ENCODE measurements at places on chromosomes 1 and 21. TPM values are rescaled to one million over a fixed set of nuclear protein-coding genes. Genes with fewer than 3 reads are reported as not detected.
A peak's percentile ranks its signal among the peaks of the same experiment; 100 is the strongest.

ADCY10 gene
- not detected for total RNA-seq

DNA sequence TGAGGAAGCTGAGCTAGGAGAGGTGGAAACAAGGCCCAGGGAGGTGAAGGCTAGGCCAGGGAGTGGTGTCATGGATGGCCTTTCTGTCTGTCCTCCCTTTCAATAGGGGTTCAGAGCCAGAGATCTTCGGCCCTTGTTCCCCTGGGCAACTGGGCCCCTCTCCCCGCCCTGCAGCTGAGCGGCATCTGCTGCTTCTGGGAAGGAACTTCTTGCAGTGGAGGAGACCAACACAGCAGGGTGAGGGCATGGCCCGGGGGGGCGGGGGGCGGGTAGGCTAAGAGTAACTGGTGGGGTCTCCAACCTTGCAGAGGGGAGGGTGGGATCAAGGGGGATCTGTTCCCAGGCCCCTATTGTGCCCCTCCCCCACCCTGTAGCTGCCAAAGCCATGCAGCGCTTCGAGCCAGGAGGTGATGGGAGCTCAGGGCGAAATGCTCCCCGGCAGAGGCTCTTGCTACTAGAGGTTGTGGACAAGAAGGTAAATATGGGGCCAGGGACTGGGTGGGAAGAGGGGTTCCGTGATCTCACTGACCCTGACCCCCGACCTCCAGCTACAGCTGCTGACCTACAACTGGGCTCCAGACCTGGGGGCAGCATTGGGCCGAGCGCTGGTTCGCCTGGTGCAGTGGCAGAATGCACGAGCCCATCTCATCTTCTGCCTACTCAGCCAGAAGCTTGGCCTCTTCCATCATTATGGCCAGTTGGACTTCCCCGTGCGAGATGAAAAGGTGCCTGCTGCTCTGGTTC is 11.7 kb downstream of the HYI start:
- no peaks in the 10 kb centered on the region for H3K4me1 ChIP-seq
- H3K36me3 ChIP-seq, result peaks cover 19% of the 10 kb centered on the region
- no peak overlapping the region for H3K4me3 ChIP-seq
- H3K27ac ChIP-seq, result no peak overlapping the region

DNA sequence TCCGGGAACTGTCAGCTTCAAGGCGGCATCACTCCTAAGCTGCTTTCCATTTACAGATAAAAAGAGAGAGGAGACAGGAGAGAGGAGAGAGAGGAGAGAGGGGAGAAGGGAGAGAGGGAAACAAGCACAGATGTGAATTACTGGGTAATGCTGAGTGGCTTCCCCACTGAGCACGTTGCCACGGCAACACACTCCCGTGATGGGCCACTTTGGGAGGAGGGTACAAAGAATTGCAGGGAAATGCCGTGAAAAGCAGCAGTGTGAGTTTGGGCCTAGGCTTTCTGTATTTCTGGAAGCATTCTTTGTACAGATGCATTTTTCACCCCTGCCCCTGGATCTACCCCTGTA is 128.0 kb upstream of the IRF2BP2 start:
- no peak overlapping the region for H3K4me3 ChIP-seq
- DNase-seq, result no peak
- no peak overlapping the region for H3K27ac ChIP-seq
- H3K4me1 ChIP-seq, result peaks cover 18% of the 10 kb centered on the region

- no peak overlapping the region for H3K27ac ChIP-seq
- no peak overlapping the region for H3K4me3 ChIP-seq
- no peaks in the 10 kb centered on the region for H3K4me1 ChIP-seq
- H3K36me3 ChIP-seq, result no peaks in the 10 kb centered on the region
- DNase-seq, result no peak
Measured at GRCh38 chr1:184424157-184424556, 37.3 kb downstream of the C1orf21 start.

RIMS3 gene
- 3.9 TPM for total RNA-seq

GRCh38 chr1:154599658-154600057 is 8.3 kb downstream of the ADAR start:
- peaks cover 52% of the 10 kb centered on the region for H3K4me1 ChIP-seq
- DNase-seq, result no peak
- peaks cover 68% of the 10 kb centered on the region for H3K36me3 ChIP-seq
- H3K27me3 ChIP-seq, result no peaks in the 10 kb centered on the region
- H3K4me3 ChIP-seq, result no peak overlapping the region

DNA sequence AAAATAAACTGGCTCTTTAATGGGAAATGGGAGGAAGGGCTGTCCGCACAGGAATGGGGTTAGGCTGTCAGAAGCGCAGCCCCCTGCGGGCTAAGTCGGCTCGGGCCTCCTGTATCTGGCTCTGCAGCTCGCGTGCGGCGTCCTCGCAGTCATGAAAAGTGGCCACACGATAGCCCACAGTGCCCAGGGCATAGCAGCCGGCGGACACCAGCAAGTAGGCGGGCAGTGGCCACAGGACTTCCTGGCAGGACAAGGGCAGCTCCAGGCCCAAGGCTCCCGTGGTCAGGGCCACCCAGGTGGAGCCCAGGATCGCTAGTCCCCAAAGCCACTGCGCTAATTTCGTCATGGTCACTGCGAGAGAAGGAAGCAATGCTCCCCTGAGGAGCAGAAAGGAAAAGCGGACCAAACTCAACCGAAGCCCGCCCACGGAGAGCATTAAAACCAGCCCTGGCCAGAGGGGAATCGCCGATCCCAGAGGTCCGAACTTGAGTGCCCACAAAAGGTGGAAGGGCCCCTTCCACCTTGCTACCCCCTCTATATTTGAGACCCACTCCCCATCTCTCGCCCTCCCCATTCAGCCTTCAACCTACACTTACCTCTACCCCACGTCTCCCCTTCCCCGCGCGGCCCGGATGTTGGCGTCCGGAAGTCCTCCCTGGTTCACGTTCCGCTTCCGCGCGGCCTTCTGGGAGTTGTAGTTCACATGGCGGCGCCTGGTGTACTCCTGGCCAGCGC is at the start of gene DPM3:
Gene DPM3 (minus strand): TSS at position 637 of the 735 bp plus-strand sequence. CDS start 291 bp downstream, at position 346.
- peak within 1 kb of the TSS; percentile 97 for H3K27ac ChIP-seq
- H3K4me3 ChIP-seq, result peak within 1 kb of the TSS; percentile 99
- peaks cover 32% of the 10 kb centered on the region for H3K36me3 ChIP-seq
- peaks cover 27% of the 10 kb centered on the region for H3K4me1 ChIP-seq

DNA sequence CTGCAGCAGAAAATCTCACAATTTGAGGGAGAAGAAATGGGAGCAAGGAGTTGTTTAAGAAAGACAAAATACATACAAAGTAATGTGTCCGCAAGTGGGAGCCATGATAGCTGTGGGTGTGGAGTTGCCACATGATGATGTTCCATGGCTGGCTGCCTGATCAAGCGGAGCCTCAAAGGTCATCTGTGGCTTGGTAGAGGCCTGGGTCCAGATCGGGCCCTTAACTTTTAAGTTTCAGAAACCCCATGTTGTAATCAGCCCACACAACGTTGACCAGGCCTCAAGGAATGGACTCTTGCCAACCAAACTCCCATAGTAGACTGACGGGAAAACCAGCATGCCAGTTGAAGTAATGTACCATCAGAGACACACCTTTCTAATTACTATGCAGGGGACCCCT is 64.7 kb upstream of the ANGPTL1 start:
- H3K4me1 ChIP-seq, result no peaks in the 10 kb centered on the region
- H3K27ac ChIP-seq, result no peak overlapping the region
- no peak for DNase-seq
- no peak overlapping the region for H3K4me3 ChIP-seq
- no peaks in the 10 kb centered on the region for H3K27me3 ChIP-seq
- H3K36me3 ChIP-seq, result no peaks in the 10 kb centered on the region

- no peaks in the 10 kb centered on the region for H3K27me3 ChIP-seq
- H3K36me3 ChIP-seq, result peaks cover 7% of the 10 kb centered on the region
- no peaks in the 10 kb centered on the region for H3K4me1 ChIP-seq
- H3K4me3 ChIP-seq, result no peak overlapping the region
- no peak for DNase-seq
Measured at GRCh38 chr1:98881901-98882300, 122.8 kb downstream of the PLPPR5 start.

DNA sequence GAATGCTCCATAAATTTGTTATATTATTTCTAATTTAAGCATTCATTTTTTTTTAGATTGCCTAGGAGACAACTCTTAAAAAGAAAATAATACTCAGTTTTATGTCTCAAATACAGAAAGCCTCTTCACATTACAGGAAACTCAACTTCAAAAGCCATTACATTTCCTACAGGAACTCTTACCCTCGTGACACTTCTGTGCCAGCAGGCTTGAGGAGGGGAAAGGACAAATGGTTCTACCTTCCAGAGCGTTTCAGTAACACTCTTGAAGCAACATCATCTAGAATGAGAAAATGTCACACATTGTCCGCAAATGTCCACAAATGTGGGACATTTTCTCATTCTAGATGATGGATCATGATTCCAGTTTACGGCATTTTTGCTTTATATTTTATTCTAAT is 51.7 kb downstream of the PTPN14 start:
- no peak overlapping the region for H3K27ac ChIP-seq
- H3K36me3 ChIP-seq, result no peaks in the 10 kb centered on the region
- H3K4me1 ChIP-seq, result no peaks in the 10 kb centered on the region
- no peak overlapping the region for H3K4me3 ChIP-seq

- no peak for DNase-seq
- H3K4me1 ChIP-seq, result peaks cover 49% of the 10 kb centered on the region
- H3K4me3 ChIP-seq, result peak overlapping the region; percentile 92
- H3K27ac ChIP-seq, result peak overlapping the region; percentile 73
Measured at GRCh38 chr1:226733304-226733703, 5.8 kb downstream of the ITPKB start.

- H3K27me3 ChIP-seq, result no peaks in the 10 kb centered on the region
- H3K4me1 ChIP-seq, result peaks cover 2% of the 10 kb centered on the region
- H3K36me3 ChIP-seq, result no peaks in the 10 kb centered on the region
- H3K4me3 ChIP-seq, result no peak overlapping the region
- no peak overlapping the region for H3K27ac ChIP-seq
- DNase-seq, result no peak
Measured at GRCh38 chr21:37278199-37278598, 11.1 kb upstream of the VPS26C start.

IKBKE gene
- total RNA-seq, result 14.9 TPM
